ENCODE measurements at places on chromosomes 4 and X.

DNA sequence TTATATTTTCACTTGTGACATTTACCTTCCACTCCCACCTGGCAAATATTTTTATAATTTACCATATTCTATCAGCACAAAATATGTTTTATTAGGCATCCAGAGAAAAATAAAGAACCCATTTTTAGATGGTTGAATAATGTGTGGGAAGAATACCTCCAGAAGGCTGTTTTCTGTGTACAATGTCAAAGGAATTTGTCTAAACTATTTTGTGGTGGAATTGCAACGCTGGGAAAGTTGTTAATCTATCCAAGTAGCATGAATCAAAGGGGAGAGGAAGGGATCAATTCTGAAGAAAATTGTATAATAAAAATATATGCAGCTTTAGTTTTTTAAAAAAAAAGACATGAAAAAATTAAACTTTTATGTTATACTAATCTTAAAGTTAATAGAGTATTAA lies 706.5 kb downstream of the FSTL5 start:
- DNase-seq, result no peak

DNA sequence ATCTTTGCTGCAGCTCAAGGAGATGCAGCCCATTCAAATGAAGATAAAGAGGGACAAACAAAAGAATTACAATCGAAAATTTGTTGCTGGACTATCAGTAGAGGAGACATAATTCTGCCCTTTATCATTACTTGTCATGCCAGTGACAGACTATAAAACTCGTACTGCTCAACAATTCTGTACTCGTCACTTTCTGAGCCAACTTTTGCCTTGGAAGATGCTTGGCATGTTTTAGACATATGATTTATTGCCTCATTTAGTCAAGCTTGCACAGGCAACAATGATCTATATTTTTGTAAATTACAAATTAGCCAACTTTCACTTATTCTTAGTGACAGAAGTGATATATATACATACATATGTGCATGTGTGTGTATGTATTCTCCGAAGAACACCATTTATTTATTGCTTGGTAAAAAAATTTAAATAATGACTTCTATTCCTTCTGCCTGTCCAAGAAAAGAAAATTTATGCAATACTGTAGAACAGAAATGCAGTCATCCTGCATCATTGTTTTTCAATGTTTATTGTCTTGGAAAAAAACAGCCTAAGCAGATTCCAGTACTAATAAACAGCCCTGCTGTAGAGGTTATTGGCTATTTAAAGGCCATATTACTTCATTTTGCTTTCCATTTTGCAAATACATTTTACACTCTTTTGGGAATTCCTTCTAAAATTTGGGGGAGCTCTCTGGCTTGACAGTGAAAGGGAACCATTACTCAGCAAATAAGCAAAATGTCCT lies 374.9 kb upstream of the GALNT7 start:
- no peak for DNase-seq

- no peak for DNase-seq
These were observed 10.8 kb downstream of the UCP1 start for GRCh38 chr4:140557831-140558435.

DNA sequence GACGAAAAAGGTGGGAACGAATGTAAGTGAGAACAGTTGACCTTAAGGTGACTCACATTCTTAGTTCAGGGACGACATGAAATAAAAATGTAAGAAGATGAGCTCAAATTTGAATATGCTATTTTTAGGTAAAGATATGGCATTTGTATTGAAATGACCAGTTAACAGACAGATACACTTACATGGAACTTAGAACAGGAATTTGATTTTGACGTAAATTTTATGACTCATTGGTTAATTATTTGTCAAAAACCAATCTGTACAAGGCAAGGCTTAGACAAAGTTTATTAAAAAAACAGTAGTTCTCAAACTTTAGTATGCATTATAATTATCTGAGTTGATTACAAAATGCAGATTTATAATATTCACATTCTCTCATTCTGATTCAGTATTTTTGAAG lies 469.4 kb downstream of the CFAP47 start:
- DNase-seq, result no peak

- DNase-seq, result no peak
These were observed 576.4 kb upstream of the SLIT2 start for GRCh38 chr4:19675172-19675811.

DNA sequence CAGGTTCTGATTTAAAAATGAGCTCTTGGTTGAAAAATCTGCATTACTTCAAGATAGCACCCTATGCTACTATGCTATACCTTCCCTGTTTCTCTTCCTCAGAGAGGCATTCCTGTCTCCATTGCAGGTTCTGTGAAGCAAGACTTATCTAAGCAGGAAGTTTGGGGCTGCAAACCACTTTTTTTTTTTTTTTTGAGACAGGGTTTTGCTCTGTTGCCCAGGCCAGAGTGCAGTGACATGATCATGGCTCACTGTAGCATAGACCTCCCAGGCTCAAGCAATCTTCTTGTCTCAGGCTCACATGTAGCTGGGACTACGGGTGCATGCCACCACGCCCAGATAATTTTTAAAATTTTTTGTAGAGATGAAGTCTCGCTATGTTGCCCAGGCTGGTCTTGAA lies 4.0 kb upstream of the CCNG2 start:
- DNase-seq, result no peak

- DNase-seq, result no peak
These were observed 8.6 kb upstream of the UBQLN2 start for GRCh38 chrX:56554870-56555269.
